ENCODE measurements at places on chromosomes 16 and 17.

GRCh38 chr16:5905935-5906334 lies 808.3 kb upstream of the EEF2KMT start:
- no peak for DNase-seq

GRCh38 chr16:27248036-27248435 lies 20.5 kb downstream of the NSMCE1 start:
- no peak for DNase-seq

GRCh38 chr17:61475726-61476125 lies 23.5 kb downstream of the TBX4 start:
- no peak for DNase-seq

DNA sequence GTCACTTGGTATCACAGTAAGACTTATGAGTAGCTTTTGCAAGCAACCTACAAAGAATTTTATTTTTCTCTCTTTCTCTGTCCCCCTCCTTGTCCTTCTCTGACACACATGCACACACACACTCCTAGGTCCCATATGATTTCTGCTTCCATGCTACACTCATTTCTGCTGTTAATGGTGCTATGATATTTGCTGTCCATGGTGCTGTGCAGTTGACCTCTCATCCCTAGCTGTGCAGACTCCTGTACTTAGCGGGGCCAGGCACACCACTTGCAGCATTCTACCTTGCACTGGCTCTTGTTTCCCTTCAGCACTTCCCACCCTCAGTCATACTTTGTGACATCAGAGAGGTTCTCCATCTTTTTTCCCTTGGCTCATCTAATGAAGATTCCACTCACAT lies 158.9 kb upstream of the CNTNAP4 start:
- DNase-seq: no peak

DNA sequence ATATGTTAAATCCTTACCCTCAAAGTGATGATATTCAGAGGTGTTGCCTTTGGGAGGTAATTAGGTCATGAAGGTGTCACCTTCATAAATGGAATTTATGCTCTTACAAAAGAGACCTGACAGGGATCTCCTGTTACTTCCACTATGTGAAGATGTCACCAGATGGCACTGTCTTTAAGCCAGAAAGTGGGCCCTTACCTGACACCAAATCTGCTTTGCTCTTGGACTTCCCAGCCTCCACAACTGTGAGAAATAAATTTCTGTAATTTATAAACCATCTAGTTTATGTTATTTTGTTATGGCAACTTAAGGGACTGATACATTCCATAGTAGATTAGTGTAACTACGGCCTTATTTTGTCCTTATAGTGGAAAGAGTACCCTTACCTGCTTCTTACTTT lies 358.3 kb upstream of the SALL1 start:
- no peak for DNase-seq

DNA sequence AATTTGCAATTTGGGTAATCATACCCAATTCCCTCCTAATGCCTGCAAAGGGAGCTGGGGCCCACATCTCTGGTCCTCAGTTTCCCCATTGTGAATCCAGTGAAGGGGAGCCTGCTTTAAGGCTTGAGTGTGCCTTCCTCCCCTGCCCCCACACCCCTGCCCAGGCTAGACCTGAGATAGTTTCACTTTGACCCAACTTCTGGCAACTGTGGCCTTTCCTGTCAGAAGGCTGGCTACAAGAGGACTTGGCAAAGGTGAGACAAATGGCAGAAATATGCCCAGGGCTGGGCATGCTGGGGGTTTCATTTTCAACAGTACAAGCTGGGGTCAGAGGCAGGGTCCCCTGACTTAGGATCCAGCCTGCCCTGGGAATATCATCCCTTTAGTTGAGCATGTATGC lies 10.0 kb downstream of the SOCS1 start:
- no peak for DNase-seq

DNA sequence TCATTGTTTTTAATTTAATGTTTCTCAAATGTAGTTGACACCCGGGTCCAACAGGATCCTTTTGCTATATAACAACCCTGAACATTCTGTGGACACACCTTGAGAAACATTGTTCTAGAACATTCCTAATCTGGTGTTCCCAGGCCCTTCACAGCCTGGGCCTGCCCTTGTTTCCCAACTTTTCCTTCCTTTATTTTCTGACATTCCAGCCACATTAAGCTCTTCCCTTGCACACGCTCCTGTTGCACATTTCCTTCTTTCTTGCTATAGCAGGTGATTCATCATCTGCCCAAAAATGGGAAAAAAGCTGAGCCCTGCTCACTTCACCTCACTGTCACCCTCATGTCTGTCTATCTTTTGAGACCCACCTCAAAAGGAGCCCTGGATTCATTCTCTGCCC lies 67.9 kb upstream of the MARCHF10 start:
- DNase-seq: no peak

GRCh38 chr16:73408716-73409115 lies 360.8 kb upstream of the ZFHX3 start:
- no peak for DNase-seq

- DNase-seq: no peak
Observed at GRCh38 chr17:45651145-45651709, 132.9 kb upstream of the CRHR1 start.

- no peak for DNase-seq
Observed at GRCh38 chr17:34071886-34072420, 183.1 kb upstream of the CCL2 start.

DNA sequence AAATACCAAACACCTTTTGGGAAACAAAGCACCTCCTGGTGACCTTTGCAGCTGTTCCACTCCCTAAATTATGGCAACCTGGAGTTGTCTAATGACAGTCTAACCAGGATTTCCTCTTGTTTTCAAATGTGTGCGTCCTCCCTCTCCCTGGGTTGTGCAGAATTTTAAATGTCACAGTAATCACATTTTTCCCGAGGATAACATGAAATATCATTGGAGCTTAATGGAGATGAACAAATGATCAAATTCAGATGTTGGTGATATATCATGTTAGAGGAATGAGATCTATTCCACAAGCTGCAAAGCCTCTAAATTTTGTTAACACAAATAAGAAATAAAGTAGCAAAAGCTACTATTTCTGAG lies 86.9 kb upstream of the HLF start:
- DNase-seq: no peak

GRCh38 chr17:57017625-57018024 lies 39.7 kb downstream of the SCPEP1 start:
- no peak for DNase-seq

DNA sequence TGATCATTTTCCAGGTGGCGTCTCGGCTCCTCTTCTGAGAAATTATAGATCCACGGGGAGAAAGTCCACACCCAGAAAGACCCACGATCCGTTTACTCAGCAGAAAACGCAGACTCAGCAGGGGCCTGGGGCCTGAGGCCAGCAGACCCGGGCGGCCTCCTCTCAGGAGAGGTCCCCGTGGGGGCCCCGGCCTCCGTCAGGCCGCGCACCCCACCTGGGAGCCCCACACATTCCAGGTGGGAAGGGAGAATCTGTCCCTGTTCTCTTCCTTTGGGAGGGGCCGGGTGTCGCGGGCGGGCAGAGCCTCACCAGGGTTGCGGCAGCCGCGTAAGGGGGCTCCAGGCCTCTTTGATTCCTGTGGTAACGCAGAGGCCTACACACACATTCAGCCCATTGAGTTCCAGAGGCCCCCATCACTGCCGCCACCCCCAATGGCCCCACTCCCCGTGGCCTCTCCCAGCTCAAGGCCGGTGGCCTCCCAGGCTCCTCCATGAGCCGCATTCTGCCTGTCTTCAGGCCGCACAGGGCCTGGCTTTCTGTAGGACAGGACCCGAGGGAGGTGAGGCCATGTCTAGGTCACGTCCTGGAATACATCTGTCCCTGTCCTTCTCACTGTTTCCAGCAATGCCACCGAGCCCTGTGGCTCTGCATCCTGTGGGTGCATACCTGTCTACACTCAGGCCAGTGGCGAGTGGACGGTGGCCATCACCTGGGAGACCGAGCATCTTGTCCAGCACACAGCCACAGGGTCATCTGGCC lies 1.6 kb upstream of the IGFALS start:
- no peak for DNase-seq

- no peak for DNase-seq
Observed at GRCh38 chr17:32763855-32764439, 113.0 kb downstream of the MYO1D start.

- DNase-seq: no peak
Observed at GRCh38 chr17:2481760-2482159, 29.9 kb downstream of the METTL16 start.

Measured in liver (tissue), 10 donors.